ENCODE measurements at places on chromosomes 1 and 21.

DNA sequence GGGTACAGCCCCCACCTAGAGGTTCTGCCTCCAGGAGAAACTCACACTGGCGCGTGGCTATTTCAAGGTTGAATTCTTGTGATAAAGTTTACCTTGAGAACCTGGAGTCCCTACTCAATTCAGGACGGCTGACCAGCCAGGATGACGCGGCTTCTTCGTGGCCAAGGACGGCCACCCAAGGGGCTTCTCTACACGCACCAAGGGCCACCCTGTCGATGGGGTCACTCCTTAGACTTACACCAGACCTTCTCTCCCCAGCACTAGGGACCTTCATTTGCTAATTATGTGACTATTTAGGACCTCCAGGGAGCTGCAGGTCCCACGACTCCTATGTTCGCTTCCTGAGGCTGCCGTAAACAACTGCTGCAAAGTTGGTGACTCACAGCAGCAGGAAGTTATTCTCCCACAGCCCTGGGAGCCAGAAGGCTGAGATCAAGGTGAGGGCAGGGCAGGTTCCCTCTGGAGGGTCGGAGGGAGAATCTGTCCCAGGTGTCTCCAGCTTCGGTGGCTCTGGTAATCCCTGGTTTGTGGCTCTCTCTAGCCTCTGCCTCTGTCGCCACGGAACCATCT lies 135.9 kb downstream of the NPHP4 start:
- no peak for DNase-seq

GRCh38 chr21:32240851-32241687 lies 37.8 kb downstream of the MIS18A start:
- no peak for DNase-seq

DNA sequence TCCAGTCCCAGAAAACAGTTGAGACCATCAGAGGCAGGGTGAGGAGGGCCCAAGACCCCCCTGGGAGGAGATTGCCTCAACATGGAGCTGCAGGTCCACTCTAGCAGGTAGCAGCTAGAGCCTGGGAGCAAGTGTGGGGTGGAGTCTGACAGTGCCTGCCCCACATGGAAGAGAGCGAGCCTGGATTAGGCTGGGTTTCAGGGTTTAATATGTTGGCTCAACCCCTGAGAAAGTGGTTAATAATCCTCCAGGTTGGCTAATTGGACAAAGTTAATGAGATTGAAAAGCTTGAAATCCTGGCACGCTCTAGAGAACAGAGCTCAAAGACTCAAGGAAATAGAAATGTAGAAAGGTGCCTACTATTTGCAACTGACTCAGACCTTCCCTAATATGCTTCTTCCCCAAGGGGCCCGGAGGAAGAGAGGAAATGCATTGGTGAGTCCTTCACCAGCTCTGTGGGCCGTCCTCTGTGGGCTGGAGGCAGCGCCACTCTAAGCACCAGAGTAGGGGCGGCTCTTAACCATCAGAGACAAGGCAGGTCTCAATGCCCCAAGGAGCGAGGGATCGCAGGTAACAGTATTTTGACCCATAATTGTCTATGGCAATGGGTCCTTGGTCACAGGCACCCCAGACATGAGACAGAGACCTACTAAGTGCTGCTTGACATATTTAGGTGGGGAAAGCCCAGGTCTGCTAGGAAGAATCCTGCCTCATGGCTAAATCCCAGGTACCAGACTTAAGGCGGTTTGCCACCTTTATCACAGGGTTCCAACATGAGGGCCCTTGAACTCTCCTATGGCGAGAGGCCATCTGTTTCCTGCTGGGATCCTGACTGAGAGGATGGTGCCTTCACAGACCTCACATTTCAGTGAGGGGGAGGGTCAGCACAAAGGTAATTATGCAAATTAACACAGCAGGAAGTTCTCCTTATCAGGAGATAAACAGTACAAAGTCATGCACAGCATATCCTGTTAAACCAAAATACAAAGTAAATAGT lies 33.8 kb downstream of the RSPH1 start:
- DNase-seq: no peak

DNA sequence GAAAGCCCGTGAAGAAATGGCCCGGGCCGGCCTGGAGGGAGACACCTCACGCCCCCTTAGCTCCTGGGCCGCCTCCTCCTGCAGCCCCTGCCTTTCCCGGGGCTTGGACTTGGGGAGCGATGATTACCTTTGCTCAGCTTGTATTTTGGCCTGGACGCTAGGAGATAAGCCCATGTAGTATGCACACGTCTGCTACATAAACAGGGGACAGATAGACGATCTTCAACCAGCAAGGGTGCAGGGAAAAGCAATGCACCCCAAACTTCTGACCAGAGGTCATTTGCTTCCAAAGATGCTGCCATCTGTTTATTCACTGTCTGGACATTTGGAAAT lies 936 bp downstream of the TP73 start:
- DNase-seq: no peak

Measured in CD4-positive, alpha-beta T cell treated with Interferon gamma for 1 hour (primary cell).